ENCODE measurements at places on chromosomes 1 and 21. TPM values are rescaled to one million over a fixed set of nuclear protein-coding genes. Genes with fewer than 3 reads are reported as not detected.

Gene AMY1B
- total RNA-seq, result not detected

DNA sequence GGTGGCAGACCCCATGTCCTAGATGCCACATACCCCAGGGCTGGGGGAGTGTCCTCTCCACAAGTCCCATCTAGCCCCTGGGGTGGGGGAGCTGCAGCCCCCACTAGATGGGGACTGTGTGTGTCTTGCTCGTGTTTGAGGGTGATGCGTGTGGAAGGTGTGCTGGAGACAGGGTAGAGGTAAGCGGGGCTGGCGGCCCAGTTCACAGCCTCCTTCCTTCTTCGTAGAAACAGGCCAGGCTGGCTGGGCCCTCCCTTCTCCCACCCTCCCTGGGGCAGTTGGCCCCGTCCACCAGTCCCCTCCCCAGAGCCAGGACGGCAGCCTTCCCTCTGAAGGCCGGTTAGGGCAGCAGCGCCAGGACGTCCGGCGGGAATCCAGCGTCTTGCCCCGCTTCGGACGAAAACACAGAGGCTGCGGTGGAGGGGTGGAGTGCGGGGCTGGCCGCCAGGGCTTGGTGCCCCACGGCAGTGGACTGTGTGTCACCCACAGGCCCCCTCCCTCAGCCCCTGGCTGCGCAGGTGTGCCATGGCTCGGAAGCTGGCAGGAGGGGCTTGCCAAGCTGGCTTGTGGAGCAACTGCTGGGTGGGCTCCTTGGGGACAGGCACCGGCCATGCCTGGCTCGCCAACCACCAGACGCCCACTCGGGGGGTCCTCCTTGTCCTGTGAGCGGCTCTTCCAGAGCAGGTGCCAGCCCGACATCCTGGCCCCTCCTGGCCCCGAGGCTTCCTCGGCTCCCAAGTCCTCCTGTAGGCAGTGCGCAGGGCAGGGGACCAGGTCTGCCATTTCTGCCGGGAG, 3.6 kb downstream of the PRDM16 start:
- peaks cover 59% of the 10 kb centered on the region for H3K4me1 ChIP-seq
- H3K27me3 ChIP-seq, result peaks cover 55% of the 10 kb centered on the region
- H3K27ac ChIP-seq, result peak overlapping the region; percentile 42
- DNase-seq, result no peak
- no peak overlapping the region for H3K4me3 ChIP-seq
- H3K36me3 ChIP-seq, result no peaks in the 10 kb centered on the region

DNA sequence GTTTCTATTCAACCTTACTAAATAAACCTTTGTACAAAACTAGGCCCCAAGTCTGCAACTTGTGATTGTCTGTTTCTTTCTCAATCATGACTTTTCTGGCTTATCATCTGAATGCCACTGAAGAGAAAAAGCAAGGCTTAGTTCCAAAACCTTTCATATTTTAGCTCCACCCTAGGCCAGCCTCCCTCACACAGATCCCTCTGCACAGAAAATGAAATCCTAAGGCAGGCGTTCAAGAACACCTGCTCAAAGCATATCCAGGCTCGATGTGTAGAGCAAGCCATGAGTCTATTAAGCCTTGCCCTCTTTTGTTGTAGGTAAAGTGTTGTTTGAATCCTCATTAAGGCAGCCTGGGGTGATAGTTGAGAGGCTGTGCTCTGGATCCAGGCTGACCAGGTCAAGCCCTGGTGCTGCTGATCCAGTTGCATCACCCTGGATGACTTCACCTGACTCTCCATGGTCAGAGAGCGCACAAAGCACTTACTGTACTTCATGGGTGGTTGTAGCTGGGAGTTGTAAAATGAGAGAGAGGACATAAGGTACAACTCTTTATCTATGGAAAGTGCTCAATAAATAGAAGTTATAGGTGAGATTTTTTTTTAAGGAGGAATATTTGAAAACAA, 39.0 kb downstream of the FYB2 start:
- no peak overlapping the region for H3K4me3 ChIP-seq
- H3K36me3 ChIP-seq, result no peaks in the 10 kb centered on the region
- DNase-seq, result no peak
- H3K4me1 ChIP-seq, result no peaks in the 10 kb centered on the region

DNA sequence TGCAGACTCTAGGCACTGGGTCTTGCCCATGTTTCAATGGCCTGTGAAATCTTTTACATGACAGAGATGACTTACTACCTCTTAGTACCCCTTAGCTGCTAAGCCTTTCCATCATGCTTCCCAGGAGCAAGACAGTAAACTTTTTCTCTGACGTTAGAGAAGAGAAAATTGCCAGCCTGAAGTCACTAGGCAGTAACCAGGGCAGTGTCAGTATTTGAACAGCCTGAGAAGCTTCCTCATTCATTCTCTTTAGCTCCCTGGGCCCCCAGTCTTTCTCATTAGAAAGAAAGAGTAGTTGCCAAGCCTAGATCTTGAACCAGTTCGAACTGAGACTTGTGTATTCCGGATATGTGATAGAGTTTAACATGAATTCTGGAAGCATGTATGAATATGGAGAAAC, 99.2 kb downstream of the ERG start:
- DNase-seq, result no peak
- no peaks in the 10 kb centered on the region for H3K27me3 ChIP-seq
- no peak overlapping the region for H3K27ac ChIP-seq
- H3K4me1 ChIP-seq, result no peaks in the 10 kb centered on the region
- no peaks in the 10 kb centered on the region for H3K36me3 ChIP-seq

Gene FAM131C
- not detected for total RNA-seq

DNA sequence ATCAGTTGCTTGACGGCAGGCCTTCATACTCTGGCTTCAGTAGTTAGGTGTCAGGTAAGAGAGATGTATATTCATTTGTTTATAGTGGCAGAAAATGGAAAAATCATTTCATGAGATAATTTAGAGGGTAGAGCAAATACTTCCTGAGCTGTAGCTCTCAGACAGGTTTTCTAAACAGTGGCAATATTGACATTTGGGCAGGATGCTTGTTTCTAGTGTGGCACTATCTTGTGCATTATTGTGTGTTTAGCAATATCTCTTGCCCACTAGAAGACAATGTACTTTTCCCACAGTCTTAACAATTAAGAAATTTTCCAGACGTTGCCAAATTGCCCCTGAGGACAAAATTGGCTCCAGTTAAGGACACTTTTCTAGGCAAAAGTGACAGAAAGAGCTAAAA, 1143.1 kb downstream of the PLA2G4A start:
- H3K27me3 ChIP-seq, result no peaks in the 10 kb centered on the region
- H3K4me3 ChIP-seq, result no peak overlapping the region
- H3K27ac ChIP-seq, result no peak overlapping the region
- no peaks in the 10 kb centered on the region for H3K36me3 ChIP-seq
- H3K4me1 ChIP-seq, result no peaks in the 10 kb centered on the region

DNA sequence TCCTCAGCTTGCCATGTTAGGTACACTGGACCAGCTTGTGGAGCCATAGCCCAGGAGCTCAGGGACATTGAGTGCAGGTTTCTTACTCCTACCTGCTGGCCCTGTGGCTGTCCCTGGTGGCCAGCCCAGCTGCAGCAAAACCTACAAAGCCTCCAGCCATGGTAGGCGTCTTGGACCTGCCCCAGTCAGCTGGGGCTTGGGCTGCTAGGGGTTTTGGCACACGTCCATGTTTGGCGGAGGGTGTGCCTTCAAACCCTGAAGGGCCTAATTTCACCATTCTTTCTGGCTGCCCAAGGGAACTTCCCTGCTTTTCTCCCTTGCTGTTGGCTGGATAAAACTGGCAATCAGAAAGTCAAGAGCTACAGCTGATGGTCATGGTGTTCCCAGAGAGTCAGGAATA, 25.4 kb downstream of the HMGCS2 start:
- DNase-seq, result no peak
- peaks cover 5% of the 10 kb centered on the region for H3K36me3 ChIP-seq
- peaks cover 51% of the 10 kb centered on the region for H3K4me1 ChIP-seq
- no peaks in the 10 kb centered on the region for H3K27me3 ChIP-seq
- H3K4me3 ChIP-seq, result no peak overlapping the region

GRCh38 chr1:24609949-24610517, 33.1 kb upstream of the SRRM1 start:
- no peaks in the 10 kb centered on the region for H3K27me3 ChIP-seq
- H3K4me3 ChIP-seq, result no peak overlapping the region
- H3K27ac ChIP-seq, result no peak overlapping the region
- H3K4me1 ChIP-seq, result no peaks in the 10 kb centered on the region
- DNase-seq, result no peak

DNA sequence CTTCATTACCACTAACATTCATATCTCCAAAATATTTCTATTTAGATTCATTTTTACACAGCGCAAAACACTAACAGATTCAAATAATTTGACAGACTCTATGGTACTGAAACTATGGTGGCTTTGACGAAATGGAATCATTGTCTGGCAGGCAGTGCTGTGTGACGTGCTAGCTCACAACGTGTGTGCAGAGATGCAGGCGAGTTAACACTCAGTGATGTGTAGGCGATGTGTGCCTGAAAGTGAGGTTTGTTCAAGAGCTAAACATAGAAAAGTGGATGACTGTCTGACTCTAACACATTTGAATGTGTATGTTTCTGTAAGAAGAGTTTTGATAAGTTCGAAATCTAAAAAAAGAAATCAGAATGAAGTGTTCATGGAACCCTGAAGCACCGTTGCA, 97.7 kb downstream of the RYR2 start:
- H3K27me3 ChIP-seq, result no peaks in the 10 kb centered on the region
- H3K36me3 ChIP-seq, result no peaks in the 10 kb centered on the region
- no peak for DNase-seq
- no peak overlapping the region for H3K4me3 ChIP-seq
- peaks cover 22% of the 10 kb centered on the region for H3K4me1 ChIP-seq

DNA sequence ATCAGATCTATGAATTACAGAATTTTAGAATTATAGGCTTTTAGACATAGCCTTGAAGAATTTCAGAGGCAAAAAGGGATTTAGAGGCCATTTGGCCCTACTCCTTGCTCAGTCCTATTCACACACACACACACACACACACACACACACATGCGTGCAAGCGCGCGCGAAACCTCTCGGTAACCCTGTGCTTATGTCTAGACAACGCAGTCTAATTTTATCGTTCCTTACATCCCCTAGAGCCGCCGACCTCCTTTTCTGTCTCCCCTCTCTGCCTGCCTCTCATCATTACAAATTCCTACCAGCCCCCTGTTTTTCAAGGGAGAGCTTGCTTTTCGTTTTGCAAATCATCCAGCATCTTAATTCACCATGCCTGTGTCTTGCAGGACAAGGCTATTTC, 252.1 kb downstream of the FOXD2 start:
- H3K4me1 ChIP-seq, result no peaks in the 10 kb centered on the region
- H3K27ac ChIP-seq, result no peak overlapping the region
- no peak overlapping the region for H3K4me3 ChIP-seq
- no peak for DNase-seq
- H3K36me3 ChIP-seq, result no peaks in the 10 kb centered on the region

- H3K27ac ChIP-seq, result peak overlapping the region; percentile 76
- H3K4me3 ChIP-seq, result peak overlapping the region; percentile 85
- H3K36me3 ChIP-seq, result peaks cover 19% of the 10 kb centered on the region
Measured at GRCh38 chr1:16440131-16440469, 424 bp upstream of the NECAP2 start.

Gene ELF3
- 2.9 TPM for total RNA-seq

Data from esophagus muscularis mucosa (tissue), 4 donors.